ENCODE measurements at places on chromosomes 1 and 21. TPM values are rescaled to one million over a fixed set of nuclear protein-coding genes. Genes with fewer than 3 reads are reported as not detected.

IL22RA1 gene
- 100 TPM for polyA plus RNA-seq

- peak; percentile 76 for DNase-seq
These were observed 1.4 kb upstream of the PTPRF start for GRCh38 chr1:43529206-43529731.

C8B gene
- 0.06 TPM for polyA plus RNA-seq

FCN3 gene
- polyA plus RNA-seq, result 0.13 TPM

GRCh38 chr1:35637401-35637809, 3.9 kb downstream of the PSMB2 start:
- peak; percentile 44 for DNase-seq

Measured in large intestine (tissue), 12 donors.